GM23338 (cell line): ENCODE measurements at places on chromosomes 16 and 17. TPM values are rescaled to one million over a fixed set of nuclear protein-coding genes. Genes with fewer than 3 reads are reported as not detected.

The SPIRE2 gene
- total RNA-seq, result 10.1 and 15.2 TPM in 2 replicates

The KRTAP9-2 gene
- total RNA-seq, result not detected in 2 replicates

The KIF18B gene
- 27.1 and 28.4 TPM in 2 replicates for total RNA-seq

The KRTAP4-2 gene
- not detected in 2 replicates for total RNA-seq

The B4GALNT2 gene
- total RNA-seq, result not detected in 2 replicates

The OR1F1 gene
- total RNA-seq, result 0.38 TPM in 1 of 2 replicates, not detected in the other

The PLA2G10 gene
- 0.19 and 0.94 TPM in 2 replicates for total RNA-seq

The JPT1 gene
- 249 and 278 TPM in 2 replicates for total RNA-seq

DNA sequence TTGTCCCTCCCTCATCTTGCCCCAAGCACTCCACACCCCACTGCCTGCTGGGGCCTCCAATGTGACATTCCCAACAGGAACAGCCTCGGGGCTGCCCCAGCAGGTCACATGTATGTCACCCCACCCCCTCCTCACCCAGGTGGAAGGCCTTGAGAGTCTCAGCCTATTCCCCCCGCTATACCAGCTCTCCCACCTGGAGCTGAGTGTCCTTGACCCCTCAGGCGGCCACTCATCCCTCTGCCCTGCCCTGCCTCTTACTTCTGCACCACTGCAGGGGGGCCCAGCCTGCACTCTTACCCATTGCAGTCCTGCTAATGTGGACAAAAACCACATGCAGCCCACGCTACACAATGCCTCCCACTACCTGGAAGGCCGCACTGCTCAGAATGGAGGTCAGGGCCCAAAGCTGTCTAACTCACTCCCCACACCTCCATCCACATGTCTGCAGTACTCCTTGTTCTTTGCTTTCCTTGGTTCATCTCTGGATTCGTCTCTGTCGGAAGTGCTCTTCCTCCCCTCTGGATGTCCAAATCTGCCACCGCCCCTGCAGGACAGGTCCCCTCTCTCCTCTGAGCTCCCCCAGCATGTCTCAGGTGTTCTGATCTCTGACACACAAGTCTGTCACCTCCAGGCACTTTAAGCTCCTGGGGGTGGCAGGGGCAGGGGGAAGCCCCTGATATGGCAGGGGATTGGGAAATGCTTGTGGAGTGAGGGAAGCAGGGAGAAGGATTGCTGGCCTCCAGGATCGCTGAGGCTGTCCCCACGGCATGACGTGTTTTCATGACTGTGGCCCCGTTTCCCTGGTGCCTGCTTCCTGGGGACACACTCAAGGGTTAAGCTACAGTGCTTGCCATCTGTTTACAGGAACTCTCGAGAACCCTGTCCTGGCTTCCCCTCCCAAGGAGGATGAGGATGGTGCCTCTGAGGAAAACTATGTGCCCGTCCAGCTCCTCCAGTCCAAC lies 20.8 kb downstream of the TRPV2 start:
- no peak overlapping the region for H3K27ac ChIP-seq
- H3K36me3 ChIP-seq, result peaks cover 18% of the 10 kb centered on the region
- peaks cover 25% of the 10 kb centered on the region for H3K4me1 ChIP-seq
- no peak for DNase-seq
- H3K4me3 ChIP-seq, result no peak overlapping the region

- H3K4me1 ChIP-seq, result peaks cover 21% of the 10 kb centered on the region
- H3K36me3 ChIP-seq, result peaks cover 2% of the 10 kb centered on the region; the same call in 1 of the 2 replicates
- H3K27ac ChIP-seq, result no peak overlapping the region
- H3K4me3 ChIP-seq, result peak overlapping the region; percentile 31
- H3K27me3 ChIP-seq, result peaks cover 51% of the 10 kb centered on the region
These were observed 4.8 kb downstream of the SLC7A5 start for GRCh38 chr16:87864331-87864989.

- no peaks in the 10 kb centered on the region for H3K36me3 ChIP-seq
- H3K4me1 ChIP-seq, result no peaks in the 10 kb centered on the region; the same call in 1 of the 2 replicates
- H3K27me3 ChIP-seq, result no peaks in the 10 kb centered on the region
- H3K27ac ChIP-seq, result no peak overlapping the region
- H3K4me3 ChIP-seq, result peak overlapping the region; percentile 57; the same call in 1 of the 2 replicates
These were observed 446 bp upstream of the COQ7 start for GRCh38 chr16:19066988-19067348.

- H3K4me3 ChIP-seq, result no peak overlapping the region
- no peaks in the 10 kb centered on the region for H3K27me3 ChIP-seq
- H3K27ac ChIP-seq, result no peak overlapping the region
- no peaks in the 10 kb centered on the region for H3K36me3 ChIP-seq
- peaks cover 4% of the 10 kb centered on the region; the same call in 1 of the 2 replicates for H3K4me1 ChIP-seq
These were observed 133.1 kb downstream of the SNX11 start for GRCh38 chr17:48240562-48241130.

DNA sequence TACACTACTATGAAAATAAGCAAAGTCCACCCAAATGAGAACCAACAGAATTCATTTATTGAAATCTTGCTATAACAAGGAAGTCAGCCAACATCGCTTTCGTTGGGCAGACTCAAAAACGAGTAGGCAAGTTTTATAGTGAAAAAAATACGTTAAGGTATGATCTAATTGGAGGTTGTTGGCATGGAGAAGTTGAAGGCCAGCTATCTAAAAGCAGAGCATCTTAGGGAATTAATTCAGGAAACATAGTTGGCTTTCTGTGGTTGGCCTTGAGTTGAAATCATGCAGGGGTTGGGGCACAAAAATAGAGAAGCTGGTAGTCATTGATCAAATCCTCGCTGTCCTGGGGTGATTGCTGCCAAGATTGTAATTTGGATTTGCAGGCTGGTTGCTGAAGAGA lies 118.3 kb downstream of the PPM1E start:
- DNase-seq, result no peak
- no peak overlapping the region for H3K27ac ChIP-seq
- H3K36me3 ChIP-seq, result no peaks in the 10 kb centered on the region
- no peaks in the 10 kb centered on the region for H3K4me1 ChIP-seq
- H3K4me3 ChIP-seq, result no peak overlapping the region

DNA sequence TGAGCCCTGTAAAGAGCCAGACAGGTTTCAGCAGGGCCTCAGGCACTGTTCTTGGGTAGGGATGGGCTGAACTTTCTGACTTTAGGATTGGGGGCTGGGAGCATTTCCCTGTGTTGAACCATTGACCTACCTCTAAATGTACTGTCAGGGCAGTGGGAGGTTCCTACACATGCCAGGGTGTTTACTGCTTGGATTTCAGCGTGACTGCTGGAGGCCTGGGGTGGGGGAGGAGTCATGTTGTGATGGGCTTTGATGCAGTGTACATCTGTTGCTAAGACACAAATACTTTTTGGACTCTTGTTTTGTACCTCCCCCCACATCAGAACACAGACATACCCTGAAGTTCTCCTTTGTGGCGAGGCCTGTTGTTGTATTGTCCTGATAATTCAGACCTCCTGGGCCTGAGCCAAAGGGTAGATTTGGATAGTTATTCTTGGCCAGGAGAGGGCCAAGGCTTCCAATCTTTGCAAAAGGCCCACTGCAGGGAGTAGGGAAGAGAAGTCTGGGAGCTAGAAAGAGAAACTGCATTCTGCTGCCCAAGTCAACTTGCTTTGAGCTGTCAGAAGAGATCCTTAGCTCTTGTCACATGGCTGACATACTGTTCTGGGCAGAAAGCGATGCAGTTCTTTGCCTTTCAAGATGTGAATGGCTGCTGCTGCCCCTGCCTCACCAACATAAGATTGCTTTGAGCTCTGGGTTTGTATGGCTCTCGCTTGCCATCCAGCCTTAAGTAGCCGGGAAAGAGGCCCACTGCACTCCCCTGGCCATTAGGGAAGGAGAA lies 3.7 kb downstream of the NFE2L1 start:
- H3K4me1 ChIP-seq, result peaks cover 58% of the 10 kb centered on the region
- H3K27ac ChIP-seq, result peak overlapping the region; percentile 93; the same call in 1 of the 2 replicates
- peaks cover 17% of the 10 kb centered on the region for H3K36me3 ChIP-seq

DNA sequence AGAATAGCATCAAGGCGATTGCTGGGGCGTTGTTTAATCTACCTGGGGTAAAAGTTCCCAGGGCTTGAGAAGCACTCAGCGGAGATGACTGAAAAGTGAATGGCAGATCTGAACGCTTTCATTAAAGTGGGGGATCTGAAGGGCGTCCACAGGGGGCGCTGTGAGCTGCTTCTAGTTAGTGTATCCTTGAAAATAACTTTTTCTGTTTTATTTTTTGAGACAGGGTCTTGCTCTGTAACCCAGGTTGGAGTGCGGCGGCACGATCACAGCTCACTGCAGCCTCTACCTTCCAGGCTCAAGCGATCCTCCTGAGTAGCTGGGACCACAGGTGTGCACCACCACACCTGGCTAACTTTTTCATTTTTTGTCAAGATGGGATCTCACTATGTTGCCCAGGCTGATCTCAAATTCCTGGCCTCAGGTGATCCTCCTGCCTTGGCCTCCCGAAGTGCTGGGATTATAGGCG lies 360.4 kb downstream of the SEC14L1 start:
- H3K36me3 ChIP-seq, result peaks cover 3% of the 10 kb centered on the region; the same call in 1 of the 2 replicates
- DNase-seq, result peak; percentile 86
- no peaks in the 10 kb centered on the region for H3K27me3 ChIP-seq
- H3K4me3 ChIP-seq, result no peak overlapping the region

- no peaks in the 10 kb centered on the region for H3K4me1 ChIP-seq
- H3K27ac ChIP-seq, result no peak overlapping the region
- no peak overlapping the region for H3K4me3 ChIP-seq
- H3K27me3 ChIP-seq, result no peaks in the 10 kb centered on the region
These were observed 2.0 kb downstream of the CACNG1 start for GRCh38 chr17:67046398-67046797.

GRCh38 chr17:36197387-36197703 lies 787 bp upstream of the CCL3L1 start:
- H3K27ac ChIP-seq, result no peak overlapping the region
- no peak overlapping the region for H3K4me3 ChIP-seq
- no peak for DNase-seq
- no peaks in the 10 kb centered on the region for H3K36me3 ChIP-seq
- H3K4me1 ChIP-seq, result peaks cover 2% of the 10 kb centered on the region
